ENCODE measurements at places on chromosomes 5 and 9.
A peak's percentile ranks its signal among the peaks of the same experiment; 100 is the strongest.

DNA sequence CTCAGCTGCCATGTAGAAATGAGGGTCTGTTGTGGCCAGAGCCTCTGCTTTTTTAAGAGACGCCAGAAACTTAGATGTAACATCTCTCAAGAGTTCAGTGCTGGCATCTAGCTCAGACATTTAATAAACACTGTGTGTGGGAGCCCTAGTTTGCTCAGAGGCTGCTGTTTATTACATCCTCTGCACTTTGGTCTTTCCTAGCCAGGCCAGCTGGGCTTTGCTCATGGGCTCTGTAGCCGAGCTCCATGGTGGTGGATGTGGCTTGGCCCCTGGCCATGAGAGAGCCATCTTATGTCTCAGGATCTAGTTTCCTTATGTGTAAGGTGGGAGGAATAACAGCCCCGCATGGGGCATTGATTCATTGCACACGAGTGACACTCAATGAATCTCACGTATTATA is 30.0 kb downstream of the ARHGEF37 start:
- DNase-seq, result no peak

- DNase-seq, result no peak
Observed at GRCh38 chr5:81363093-81363871, 30.7 kb downstream of the ACOT12 start.

DNA sequence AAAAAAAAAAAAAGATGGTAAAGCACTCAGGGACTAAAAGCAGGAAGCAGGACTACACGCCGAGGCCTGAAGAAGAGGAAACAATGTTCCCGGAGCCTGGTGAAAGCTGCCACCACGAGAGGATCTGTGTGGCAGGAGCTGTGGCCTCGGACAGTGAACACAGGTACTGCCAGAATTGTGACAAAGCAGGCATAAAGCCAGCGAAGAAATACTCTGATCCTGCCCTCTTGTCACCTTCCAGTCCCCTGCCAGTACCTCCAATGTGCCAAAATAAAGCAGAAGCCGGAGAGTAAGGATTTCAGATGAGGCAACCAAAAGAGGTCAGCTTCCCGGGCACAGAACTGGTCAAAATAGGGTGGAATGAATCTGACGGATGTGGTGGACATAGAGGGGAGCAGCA is 211.5 kb upstream of the TARS1 start:
- DNase-seq, result no peak

GRCh38 chr5:172533399-172534228 is 79.3 kb upstream of the SH3PXD2B start:
- no peak for DNase-seq

GRCh38 chr9:133819923-133820322 is 81.8 kb upstream of the SARDH start:
- DNase-seq, result no peak

DNA sequence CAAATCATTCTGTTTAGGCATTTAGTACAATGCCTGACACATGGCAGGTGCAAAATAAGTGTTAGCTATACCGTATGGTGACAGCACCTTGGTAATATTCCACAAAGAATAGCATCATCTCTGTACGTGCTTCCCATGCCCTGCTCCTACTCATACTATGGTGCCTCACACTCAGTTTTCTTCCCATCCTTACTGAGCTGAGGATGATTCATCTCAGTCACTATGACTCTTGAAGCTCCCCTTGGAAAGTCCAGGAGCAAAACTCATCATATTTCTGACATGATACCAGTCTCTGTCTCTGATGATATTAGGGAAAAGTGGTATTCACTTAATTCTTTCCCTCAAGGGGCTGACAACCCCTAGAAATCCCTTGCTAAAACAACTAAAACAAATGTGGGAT is 423.3 kb downstream of the EFNA5 start:
- no peak for DNase-seq

DNA sequence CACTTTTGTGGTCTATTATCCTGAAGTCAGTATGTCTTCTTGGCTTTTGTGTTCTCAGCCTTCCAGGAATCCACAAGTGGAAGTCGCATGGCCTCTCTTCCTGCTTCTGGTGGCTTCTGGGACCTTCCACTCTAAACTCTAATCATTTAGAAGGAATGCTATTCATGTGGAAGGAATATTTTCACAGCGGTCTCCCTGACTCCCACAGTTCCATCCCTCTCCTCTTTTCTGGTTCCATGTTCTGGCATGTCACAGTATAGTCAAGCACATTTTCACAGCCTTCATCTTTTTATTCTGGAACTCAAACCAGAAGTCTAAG is 7.3 kb upstream of the RAI14 start:
- no peak for DNase-seq

DNA sequence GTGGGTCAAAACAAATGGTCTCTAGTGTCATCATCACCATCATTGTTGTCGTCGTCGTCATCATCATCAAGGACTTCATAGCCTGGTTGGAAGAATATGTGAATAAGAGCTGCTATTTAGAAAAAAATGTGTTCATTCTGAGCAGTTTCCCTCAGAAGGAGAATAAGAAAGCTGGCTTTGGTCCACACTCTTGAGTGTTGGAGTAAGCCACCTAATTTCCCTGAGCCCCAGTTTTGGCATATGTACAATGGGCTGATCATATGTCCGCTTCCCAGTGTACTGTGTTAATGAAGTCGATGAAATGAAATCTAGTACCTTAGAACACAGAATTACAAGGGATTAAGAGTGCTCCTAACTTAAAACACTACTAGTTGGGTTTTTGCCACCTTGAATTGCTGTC is 545.5 kb downstream of the CCDC171 start:
- DNase-seq, result no peak

DNA sequence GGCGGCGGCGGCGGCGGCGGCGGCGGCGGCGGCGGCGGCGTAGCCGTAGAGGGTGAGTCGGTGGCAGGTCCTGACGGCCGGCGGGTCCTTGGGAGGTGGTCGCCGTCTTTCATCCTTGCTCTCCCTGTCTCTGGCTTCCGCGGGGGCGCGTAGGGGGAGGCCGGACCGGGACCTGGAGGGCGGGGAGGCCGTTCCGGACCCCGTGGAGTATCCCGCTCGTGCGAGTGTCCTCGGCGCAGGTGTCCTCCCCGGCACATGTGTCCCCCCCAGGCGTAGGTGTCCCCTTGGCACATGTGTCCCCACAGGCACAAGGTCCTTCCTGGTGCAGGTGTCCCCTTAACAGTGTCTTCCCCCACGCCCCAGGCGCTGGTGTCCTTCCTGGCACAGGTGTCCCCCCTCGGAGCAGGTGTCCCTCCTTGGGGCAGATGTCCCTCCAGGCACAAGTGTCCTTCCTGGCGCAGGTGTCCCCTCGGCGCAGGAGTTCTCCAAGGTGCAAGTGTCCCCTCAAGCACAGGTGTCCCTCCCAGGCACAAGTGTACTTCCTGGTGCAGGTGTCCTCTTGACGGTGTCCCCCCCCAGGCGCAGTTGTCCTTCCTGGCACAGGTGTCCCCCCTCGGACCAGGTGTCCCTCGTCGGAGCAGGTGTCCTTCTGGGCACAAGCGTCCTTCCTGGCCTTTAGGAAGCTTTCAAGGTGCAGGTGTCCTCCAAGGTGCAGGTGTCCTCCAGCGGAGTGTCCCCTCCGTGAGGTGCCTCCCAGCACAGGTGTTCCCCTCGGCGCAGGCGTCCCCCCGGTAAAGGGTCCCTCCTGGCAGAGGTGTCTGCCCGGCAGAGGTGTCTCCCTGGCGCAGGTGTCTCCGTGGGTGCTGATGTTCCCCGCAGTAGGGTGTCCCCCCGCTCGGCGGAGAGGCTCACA is 519 bp downstream of the EXOC3 start:
- DNase-seq, result peak; percentile 29

- no peak for DNase-seq
Observed at GRCh38 chr5:72488756-72489155, 18.5 kb downstream of the ZNF366 start.

DNA sequence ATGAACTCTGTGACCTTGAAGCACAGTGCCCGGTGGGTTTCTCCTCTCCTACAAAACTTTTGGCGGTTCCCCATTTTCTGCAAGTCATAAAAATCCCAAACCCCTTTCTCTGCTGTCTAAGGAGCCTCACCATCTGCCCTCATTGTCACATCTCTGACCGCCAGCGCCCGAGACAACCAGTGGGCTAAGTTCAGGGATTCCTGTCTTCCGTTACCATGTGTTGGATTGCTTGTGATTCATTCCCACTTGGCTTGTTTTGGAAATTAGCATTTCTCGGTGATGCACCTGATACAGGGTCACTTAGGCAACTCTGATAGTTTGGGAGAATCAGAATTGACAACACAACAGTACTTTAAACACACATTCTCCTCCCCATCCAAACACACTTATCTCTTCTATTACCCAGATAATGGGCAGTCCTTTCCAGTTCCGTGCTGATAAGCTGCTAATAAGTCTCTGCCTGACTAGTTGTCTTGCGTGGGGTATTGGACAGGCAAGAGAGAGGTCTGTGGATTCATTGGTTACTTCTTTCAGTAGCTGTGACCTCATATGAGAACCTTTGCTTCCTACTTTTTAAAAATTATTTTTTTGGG is 70.0 kb upstream of the KLF4 start:
- no peak for DNase-seq

- no peak for DNase-seq
Observed at GRCh38 chr5:17831279-17831678, 197.0 kb downstream of the TAF11L14 start.

DNA sequence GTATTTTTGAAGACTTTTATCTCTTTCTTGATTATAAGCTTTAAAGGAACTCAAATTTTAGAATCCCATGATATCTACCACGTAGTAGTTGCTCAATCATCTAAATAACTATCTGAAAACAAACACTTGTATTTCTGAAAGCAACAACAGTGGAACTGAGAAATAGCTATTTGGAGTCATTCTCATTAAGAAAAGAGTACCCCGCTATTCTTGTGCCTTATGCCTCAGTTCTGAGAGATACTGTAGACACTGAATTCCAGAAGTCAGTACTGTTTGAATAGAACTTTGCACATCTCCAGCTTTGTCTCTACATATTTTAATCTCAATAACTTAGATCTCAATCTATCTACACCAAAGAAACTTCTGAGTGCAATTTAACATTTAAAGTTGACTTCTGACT is 11.4 kb downstream of the CHD1 start:
- no peak for DNase-seq

- DNase-seq, result no peak
Observed at GRCh38 chr5:84265130-84265529, 119.5 kb downstream of the EDIL3 start.

DNA sequence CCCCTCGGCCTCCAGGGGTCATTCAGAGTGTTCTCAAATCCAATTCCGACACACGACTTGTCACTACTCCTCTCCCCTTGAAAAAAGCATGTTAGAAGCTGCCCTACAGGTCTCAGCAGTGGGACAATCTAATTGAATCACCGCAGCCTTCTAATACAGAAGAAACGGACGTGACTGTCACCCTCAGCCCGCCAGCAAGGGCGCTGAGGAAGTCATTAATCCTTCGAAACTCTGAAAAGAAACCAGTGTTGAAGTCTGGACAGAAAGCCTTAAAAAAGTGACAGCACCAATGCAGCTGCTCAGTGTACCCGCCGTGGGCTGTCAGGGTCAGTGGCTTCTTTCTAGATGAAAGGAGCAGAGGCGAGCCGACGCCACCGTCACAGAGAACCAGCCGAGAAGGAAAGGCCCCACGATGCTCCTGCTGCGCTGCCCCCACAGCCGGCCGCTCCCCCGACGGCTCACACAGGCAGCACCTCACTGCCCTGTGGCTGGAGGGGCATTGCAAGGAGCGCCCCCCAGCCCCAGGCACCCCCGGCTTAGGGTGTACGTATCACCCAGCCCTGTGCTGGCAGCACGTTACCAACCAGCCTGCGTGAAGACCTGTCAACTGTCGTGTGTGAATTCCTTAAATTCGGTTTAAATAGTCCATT is 5.7 kb downstream of the BRD3OS start:
- DNase-seq, result no peak

- no peak for DNase-seq
Observed at GRCh38 chr9:14277761-14278160, 36.2 kb downstream of the NFIB start.

- no peak for DNase-seq
Observed at GRCh38 chr5:17796757-17797396, 162.6 kb downstream of the TAF11L14 start.

GRCh38 chr9:29806937-29807618 is 2233.8 kb upstream of the C9orf72 start:
- DNase-seq, result no peak

- DNase-seq, result no peak
Observed at GRCh38 chr9:78756813-78757510, 460.0 kb downstream of the PSAT1 start.

DNA sequence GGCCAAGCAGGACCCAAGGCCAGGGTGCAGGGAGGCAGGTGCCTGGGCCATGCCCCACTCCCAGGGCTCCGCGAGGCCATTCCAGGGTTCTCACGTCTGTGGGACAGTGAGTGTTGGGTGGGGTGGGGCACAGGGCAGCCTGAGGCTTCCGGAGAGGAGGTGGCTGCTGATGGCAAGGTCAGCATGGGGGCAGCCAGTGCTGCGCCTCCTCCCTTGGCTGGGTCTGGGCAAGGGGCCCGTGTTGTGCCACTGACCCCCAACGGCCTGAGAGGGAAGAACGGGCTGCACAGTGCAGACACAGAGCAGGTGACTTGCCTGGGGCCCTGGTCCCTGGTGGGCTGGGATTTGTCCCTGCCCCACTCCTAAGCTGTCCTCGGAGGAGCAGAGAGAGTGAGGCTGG is 82.1 kb downstream of the RXRA start:
- no peak for DNase-seq

GRCh38 chr5:4640795-4641194 is 499.3 kb upstream of the ADAMTS16 start:
- no peak for DNase-seq

DNA sequence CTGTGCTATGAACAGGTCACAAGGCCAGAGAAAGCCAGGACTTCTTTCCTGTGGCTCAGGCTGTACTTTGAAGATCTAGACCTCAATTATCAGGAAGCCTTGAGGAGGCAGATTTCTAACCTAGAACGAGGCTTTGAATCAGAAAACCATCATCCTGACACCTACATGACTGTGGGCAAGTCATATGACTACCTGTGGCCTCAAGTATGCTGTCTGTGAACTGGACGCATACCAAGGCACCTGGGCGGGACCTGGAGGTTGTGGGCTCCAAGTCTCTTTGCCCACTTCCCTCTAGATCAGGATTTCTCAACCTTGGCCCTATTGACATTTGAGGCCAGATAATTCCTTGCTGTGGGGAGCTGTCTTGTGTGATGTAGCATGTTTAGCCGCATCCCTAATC is 42.5 kb downstream of the KLF4 start:
- DNase-seq, result no peak

DNA sequence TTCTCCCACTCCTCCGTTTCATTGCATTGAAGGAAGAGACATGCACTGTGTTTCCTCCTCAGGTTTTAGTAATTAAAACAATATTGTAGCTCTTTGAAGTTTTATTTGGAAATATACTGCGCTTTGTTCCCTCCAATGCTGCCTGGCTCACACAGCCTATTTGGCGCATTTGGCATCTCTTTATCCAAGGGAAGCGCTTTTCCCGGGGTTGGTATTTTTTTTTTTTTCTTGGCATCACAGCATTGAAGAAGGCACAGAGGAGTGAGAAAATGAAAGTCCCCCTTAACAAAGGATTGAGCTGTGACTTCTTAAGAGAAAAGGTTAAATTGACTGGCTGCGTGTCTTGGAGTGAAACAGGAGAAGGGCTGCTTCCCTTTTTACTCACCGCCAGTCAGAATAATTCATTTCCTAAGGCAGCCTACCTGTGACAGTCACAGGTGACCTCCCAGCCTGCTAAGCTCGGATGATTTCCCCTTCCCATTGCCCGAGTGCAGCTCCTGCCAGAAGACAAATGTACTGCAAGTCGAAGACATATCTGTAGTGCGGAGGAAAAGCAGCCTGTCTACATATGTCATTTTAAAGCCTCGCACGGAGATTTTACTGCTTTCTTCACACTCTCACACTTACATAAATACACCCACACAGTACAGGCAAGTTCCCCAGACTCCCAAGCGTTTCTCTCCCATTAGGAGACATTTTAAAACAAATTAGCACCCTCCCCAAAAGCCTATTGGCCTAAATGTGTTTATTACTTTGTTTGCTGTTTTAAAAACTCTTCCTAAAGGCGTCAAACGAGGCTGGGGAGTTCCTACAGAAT is 665.5 kb upstream of the ZNF608 start:
- DNase-seq, result no peak

Measured in stimulated activated CD4-positive, alpha-beta T cell treated with anti-CD3 and anti-CD28 coated beads, Interleukin-4, amount 100 ng/mL, for 1 hour (primary cell).